Kasumi-1 (cell line): ENCODE measurements at places on chromosomes 13 and 19.

DNA sequence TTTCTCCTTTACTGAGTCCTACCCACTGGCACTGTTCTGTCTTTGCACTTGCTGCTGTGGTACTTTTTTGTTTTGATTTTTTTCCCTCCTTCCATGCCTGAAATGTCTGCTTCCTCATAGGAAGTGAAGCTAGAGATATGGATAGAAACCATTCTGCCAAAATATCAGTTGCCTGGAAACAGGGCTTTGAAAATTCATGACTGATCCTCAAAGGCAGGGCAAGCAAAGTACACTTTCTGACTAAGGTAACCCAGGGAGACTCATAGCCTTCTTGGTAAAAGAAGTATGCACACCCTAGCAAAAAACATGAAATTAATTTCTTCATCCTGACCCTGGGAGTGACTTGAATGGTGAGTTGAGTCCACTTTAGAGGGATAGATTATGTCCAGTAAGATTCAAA, 329.8 kb downstream of the MYO16 start:
- no peak for DNase-seq

DNA sequence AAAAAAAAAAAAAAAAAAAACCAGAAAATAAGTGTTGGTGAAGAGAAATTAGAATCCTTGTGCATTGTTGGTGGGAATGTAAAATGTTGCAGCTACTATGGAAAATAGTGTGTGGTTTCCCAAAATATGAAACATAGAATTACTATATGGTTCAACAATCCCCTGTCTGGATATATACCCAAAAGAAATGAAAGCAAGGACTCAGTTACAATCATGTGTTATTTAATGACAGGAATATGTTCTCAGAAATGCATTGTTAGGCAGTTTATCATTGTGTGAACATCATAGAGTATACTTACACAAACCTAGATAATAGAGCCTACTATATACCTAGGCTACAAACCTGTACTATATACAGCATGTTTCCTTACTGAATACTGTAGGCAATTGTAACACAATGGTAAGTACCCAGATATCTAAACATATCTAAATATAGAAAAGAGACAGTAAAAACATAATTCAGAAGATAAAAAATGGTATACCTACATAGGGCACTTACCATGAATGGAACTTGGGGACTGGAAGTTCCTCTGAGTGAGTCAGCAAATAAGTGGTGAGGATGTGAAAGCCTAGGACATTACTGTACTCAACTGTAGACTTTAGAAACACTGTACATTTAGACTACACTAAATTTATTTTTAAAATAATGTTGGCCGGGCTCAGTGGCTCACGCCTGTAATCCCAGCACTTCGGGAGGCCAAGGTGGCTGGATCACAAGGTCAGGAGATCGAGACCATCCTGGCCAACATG, 25.7 kb upstream of the SLC7A1 start:
- DNase-seq: no peak

GRCh38 chr19:29715701-29716581, 880 bp upstream of the C19orf12 start:
- DNase-seq: peak; percentile 8

GRCh38 chr19:41595258-41595889, 19.4 kb downstream of the CEACAM21 start:
- peak; percentile 86 for DNase-seq

DNA sequence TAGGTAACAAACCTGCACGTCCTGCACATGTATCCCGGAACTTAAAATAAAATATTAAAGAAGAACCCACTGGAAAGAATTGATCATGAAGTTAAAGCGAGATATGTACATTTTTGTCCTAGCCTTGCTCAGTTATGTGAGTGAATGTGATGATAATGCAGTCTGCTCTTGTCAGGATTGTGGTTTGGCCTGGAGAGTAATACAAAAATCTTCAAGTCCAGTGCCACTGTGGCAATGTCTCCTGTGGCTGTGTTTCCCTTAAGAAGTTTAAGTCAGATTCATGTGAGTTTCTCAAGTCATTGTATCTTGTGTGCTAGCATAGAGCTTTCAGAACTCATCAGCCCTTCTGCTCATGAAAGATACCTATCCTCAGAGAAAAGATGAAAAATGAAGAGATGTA, 18.0 kb upstream of the ITGBL1 start:
- DNase-seq: no peak

DNA sequence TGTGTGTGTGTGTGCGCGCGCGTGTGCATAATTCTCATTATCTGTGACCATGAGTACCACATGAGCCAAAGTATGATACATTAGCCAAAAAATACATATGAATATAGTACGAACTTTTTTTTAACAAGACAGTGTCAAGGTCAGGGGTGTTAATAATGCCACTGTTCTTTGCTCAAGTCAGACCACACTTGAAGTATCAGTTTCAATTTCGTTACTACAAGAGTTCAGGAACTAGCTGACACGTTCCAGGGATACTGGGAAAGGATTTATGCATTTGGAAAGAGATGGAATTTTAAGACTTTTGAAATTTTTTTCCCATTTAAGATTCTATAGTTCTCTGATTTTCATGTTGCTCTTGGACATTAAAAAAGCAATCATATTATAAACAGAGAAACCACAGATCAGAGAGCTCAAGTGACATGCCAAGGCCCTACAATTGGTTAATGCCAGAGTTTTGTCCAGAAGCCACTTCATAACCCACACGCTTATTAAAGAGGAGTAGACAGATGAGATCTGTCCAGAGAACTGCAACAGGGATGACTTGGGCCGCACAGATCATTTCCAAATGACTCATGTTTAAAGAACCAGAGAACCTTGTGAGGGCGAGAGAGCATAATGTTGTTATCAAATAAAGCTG, 718.8 kb upstream of the SGCG start:
- no peak for DNase-seq

GRCh38 chr13:102038787-102039186, 363.1 kb downstream of the FGF14 start:
- no peak for DNase-seq

DNA sequence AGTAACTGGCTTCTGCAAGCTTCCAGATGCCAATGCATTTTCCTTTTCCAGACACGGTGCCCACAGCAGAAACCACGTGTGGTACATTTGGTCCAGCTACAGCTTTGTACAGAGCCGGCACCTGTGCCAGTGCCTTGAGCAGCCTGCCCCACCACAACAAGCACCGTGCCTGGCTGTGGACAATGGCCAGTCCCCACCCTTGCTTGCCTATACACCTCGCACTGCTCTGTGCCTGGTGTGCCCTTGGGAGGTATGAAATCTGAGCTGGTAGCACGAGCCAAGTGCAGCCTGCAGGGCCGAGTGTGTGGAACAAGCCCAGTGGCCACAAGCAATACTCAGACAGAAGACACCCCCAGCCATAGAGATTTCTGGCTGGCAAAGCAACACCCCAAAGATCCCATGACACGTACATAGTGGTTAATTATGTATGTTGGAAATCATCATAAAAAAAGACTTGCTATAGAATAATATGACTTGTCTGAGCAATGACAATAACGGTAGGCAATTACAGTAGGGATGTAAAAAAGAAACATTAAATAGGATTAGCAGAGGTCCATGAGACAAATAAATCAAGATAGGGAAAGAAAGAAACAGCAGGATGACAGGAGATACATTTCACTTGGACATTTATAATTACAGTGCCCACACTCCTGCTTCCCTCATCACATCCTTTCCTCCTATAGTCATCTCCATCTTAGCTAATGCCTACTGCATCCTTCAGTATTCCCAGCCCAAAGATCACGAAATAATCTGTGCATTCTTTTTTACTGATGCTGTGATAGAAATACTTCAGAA, 1399.5 kb downstream of the PCDH9 start:
- no peak for DNase-seq

GRCh38 chr19:50548191-50549058, 19.8 kb downstream of the LRRC4B start:
- no peak for DNase-seq

- no peak for DNase-seq
These were observed 311.4 kb upstream of the MAB21L1 start for GRCh38 chr13:35787937-35788336.

GRCh38 chr13:93589788-93590187, 363.2 kb downstream of the GPC6 start:
- DNase-seq: no peak

DNA sequence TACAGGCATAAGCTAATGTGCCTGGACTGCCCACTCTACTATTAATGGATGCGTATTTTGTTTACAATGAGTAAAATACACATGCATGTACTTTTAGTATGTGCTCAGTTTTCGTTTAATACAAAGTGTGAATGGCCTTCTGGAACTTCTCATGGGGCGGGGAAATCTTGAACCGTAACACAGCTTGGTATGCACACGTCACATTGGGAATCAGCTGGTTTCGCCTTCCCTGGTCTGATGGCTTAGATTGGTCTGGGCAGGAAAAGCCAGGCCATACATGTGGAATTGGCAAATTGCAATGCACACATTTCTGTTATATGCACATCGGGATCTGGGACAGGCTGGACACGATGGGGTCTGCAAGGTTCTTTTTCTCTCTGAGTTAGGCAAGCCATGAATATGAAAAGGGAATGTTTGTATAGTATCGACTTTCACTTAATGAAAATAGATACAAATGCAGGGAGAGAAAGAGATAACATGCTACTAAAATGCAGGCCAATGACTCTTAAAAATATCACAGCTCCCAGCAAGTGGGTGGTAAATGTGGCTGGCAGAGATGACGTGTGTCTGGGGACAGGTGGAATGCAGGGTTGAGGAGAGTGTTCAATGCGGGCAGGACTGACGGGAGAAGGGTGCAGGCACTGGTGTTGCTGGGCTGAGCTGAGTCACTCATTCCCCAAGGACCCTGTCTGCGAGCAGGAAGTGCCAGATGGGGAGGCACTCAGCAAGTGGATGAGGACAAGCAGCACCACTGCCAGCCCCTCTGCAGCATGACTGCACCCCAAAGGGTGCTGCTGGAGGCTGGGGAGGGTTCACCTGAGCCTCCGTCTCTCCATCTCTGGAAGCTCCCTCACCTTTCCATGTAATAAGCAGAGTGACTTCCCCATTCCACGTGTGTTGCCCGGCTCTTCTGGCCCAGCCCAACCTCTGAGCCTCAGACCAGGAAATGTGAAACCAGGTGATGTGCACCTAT, 204.0 kb upstream of the GPR12 start:
- DNase-seq: no peak
